ENCODE measurements at places on chromosomes 12 and 14.

- DNase-seq, result no peak
Measured at GRCh38 chr12:72100854-72101253, 162.2 kb downstream of the TPH2 start.

- DNase-seq, result no peak
Measured at GRCh38 chr14:30443368-30444007, 115.5 kb upstream of the G2E3 start.

DNA sequence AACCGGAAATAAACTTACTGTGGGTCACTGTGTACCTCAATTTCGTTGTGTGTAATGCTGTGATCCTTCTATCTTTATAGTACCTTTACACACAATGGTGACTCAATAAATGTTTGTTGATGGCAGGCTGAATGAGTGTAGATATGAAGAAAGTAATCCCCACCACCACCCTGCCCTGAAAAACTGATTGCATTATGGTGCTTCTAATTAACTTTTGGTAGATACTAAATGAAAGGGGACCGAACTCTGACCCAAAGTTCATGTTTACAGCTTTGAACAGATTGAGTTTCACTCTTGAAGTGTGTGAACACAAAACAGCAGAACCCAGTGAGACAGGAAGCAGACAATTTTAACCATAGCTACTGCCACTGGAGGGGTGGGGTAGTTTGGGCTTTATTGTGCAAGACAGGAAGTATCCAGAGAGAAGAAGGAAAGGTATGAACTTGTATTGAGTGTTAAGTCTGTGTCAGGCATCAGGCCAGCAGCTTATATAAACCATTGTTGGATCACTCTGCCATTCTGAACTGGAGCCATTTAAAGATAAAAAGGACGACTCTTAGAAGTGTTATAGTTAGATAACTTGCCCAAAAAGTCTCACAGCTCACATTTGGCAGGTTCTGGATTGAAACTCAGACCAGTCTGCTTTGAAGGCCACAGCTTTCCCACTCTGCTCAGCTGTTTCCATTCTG lies 197.0 kb upstream of the AMIGO2 start:
- peak; percentile 43 for DNase-seq

DNA sequence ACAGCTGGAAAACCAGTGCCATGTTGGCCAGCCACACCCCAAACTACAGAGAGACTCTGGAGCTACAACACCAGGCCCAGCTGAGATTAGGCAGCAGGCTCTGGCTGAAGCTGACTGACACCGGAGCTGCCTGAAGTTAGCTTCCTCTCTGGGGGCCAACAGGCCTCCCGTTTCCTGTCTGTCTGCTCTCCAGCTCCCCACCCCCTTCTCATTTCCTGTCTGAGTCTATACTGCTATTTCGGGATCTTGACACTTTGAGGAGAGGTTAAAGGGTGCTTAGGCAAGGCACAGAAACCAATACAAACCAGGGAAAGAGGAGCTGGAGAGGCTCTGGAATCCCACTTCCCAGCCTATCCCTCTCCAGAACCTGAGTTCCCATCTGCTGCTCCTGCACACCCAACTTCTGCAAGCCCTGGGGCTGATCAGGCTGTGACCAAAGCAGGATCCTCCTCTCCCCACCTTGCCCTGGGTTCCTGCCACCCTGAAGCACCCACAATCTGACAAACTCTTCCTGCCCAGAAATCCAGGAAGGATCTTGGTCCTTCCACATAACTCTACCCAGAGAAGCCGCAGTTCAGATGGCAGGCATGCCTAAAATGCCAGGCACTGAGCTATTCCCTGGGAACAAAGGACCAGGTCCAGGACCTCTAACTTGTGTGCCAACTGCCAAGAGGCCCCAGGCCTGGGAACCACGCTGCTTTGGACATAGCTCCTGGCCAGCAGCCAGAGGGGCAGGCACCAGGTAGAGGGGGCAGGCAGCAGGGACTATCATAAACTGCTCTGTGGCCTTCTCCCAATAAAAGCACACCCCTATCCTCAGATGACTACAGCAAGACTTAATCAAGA lies 39.9 kb downstream of the PRPF40B start:
- DNase-seq, result peak; percentile 83

DNA sequence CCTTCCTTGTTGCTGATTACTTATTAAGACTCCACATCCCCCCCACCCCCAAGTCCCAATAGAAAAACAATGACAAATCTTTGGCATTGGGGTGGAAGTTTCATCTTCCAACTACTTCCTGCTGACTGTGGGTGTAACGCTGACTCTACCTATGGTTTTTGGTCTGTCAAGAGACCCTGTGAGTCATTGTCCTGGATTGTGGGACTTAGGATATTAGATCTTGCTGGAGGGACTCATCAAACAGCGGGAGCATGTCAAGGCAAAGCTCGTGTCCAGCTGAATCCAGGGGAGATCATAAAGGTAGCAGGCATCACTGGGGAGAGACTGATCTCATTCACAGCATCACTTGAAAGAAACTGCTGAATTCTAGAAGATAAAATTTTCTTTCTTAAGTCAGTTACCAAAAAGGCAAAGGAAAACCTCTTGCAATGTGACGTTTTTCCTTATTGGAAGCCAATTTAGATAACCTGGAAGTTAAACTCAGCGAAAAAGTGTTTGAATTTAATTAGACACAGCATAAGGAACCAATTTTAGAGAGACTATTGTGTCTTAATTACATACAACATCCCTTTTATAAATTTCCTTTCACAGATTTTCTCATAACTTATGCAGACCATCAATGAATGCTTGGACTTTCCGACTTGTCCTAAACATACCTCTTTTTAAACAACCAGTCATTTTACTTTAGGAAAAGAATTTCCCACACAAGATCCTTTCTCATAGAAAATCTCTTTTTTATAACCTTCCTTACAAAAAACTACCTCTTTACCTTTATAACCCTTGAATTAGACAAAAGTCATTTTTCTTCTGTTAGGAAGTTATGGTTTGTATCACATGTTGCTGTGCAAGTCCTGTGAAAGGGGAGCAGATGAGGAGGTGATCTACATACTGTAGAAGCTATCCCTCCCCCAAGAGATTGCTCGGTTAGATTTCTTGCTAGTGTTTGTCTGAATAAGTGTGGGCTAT lies 94.6 kb upstream of the SCAF11 start:
- DNase-seq, result no peak

DNA sequence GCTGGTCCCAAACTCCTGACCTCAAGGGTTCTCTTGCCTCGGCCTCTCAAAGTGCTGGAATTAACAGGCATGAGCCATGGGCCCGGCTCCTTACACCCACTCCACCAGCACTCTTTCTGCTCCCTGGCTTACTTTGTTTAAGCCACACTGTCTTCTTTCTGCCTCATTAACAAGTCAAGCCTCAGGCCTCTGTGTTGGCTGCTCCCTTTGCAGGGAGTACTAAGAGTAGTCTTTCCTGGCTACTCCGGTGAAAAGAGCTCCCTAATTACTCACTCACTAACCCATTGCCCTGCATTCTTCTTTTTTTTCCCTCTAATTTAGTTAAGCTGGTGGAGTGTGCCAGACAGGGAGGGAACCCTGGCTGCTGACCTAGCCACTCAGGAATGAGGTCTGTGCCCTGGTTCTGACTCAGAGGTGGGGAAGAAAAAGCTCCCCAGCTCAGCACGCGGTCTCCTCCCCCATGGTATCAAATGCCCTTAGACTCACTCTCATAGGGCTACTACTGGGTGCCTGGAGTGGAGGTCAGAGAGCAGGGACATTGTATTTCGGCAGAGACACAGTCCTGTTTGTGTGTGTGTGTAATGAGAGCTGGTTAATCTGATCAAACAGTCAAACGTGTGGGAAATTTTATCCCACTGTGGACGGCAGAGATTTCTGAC lies 19.8 kb downstream of the GALNT6 start:
- DNase-seq, result no peak

GRCh38 chr14:59116984-59117415 lies 71.5 kb upstream of the DAAM1 start:
- DNase-seq, result no peak

- DNase-seq, result no peak
Measured at GRCh38 chr14:51999084-51999483, 9.7 kb downstream of the RTRAF start.

GRCh38 chr12:1838205-1838993 lies 18.0 kb downstream of the LRTM2 start:
- no peak for DNase-seq

GRCh38 chr14:61188978-61189808 lies 91.9 kb downstream of the TMEM30B start:
- DNase-seq, result no peak

- DNase-seq, result no peak
Measured at GRCh38 chr12:92859650-92860386, 69.3 kb downstream of the EEA1 start.

DNA sequence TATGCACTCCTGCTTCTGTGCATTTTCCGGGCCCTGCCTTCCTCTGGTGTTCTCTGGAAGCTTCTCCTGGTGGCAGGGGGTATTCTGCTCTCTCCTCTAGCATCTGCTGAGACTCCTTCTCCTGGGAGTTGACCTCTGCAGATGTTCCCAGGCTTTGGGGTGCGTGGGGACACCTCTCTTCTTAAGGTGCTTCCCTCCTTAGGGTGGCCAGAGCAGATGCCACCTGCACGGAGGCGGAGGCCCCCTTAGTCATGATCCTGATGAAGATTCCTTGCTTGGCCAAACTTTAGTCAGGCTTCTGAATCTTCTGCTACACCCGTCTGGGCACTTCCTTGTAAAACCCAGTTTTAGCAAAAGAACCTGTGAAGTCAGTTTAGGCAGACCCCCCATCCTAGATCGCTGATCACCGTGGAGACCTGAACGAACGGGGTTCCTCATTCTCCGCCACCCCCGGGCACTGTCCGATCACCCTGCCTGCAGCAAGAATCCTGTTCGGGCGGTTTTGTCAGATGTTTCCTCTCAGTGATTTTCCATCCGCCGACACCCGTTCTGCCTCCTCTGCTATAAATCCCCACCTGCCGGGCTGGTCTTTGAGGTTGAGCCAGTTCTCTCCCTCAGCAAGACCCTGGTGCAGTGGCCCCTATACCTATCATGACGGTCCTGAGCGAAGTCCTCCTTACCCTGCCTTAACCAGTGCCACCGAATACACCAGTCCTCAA lies 111.9 kb downstream of the CALM1 start:
- peak; percentile 11 for DNase-seq

GRCh38 chr12:109212460-109213115 lies 96.2 kb downstream of the ACACB start:
- DNase-seq, result no peak

GRCh38 chr14:103179094-103179493 lies 55.8 kb downstream of the TNFAIP2 start:
- DNase-seq, result no peak

GRCh38 chr12:13436696-13437391 lies 240.3 kb downstream of the EMP1 start:
- DNase-seq, result no peak

- no peak for DNase-seq
Measured at GRCh38 chr12:65282840-65283239, 4.4 kb downstream of the MSRB3 start.

- DNase-seq, result no peak
Measured at GRCh38 chr12:120138366-120138765, 21.8 kb upstream of the RAB35 start.

GRCh38 chr14:102775855-102776760 lies 1.1 kb upstream of the TRAF3 start:
- DNase-seq, result no peak

GRCh38 chr12:1453810-1454209 lies 140.6 kb downstream of the FBXL14 start:
- no peak for DNase-seq

DNA sequence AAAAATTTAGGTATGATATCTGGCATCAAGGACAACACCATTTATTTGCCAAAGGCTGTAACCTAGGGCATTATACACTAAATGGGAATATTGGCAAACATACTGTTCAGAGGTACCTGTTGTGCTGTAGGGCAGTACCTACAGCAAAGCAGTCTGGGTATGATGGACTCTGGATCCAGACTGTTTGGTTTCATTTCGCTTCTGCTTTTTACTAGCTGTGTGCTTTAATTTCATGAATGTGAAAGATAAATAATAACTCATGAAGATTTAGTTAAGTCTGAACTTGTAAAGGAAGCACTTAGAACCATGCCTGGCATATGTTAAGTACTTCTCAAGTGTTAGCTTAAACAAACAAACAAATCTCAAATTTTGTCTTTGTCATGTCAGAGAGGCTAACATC lies 17.7 kb upstream of the SLC38A2 start:
- no peak for DNase-seq

- no peak for DNase-seq
Measured at GRCh38 chr12:29429999-29430715, 49.2 kb upstream of the ERGIC2 start.

DNA sequence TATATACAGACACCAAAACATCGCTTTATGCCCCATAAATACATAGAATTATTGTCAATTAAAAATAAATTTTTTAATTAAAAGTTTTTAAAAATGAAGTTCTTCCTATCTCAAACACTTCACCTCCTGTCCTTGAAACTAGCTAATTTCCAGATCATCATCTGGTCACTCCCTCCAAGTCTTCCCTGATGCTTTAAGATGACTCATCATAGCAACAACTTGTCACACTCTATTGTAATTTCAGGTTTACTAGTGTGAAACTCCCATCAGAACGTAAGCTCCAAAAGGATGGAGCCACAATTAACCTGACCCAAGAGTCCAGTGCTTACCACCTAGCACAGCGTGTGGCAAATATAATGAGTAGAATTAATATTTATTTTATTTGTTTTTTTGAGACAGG lies 16.3 kb downstream of the GXYLT1 start:
- no peak for DNase-seq

GRCh38 chr14:90398315-90398839 lies 1.5 kb downstream of the CALM1 start:
- no peak for DNase-seq

DNA sequence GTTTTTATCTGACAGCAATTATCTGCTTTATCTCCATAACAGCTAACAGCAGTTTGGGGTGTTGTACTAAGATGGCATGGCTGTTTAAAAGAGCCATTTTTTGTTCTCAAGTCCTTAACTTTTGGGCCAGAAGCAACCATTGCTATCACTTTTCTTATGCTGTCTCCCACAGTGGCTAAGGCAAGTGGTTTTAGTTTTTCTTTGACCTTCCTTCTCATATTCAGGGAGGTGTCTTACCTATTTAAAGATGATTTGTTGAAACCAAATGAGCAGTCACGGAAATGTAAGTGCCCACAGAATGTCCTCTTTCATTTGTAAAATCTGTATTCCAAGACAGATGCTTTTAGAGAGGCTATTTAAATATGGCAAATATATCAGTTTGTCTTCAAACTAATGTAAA lies 96.8 kb upstream of the USP15 start:
- DNase-seq, result no peak

DNA sequence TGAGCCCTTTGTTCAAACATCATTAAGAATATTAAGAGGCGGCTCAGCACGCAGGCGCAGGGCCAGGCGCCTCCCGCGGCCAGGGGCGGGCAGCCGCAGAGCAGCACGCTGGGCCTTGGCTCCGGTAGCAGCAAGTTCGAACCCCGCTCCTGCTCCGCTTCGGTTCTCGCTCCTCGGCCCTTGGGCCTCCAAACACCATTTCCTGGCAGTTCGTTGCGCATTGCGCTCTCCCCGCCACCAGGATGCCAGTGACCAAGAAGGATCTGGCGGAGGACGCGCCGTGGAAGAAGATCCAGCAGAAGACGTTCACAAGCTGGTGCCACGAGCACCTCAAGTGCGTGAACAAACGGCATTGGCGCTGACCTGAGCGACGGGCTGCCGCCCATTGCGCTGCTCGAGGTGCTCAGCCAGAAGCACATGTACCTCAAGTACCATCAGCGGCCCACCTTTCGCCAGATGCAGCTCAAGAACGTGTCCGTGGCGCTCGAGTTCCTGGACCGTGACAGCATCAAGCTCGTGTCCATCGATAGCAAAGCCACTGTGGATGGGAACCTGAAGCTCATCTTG lies 6.9 kb upstream of the ACVRL1 start:
- DNase-seq, result no peak

GRCh38 chr12:18427520-18427919 lies 166.2 kb downstream of the PIK3C2G start:
- DNase-seq, result no peak

Data from KG1 (cell line).